Esophagus muscularis mucosa (tissue), 4 donors: ENCODE measurements at places on chromosomes 12 and 14.

- no peaks in the 10 kb centered on the region for H3K4me1 ChIP-seq
- no peak for DNase-seq
- H3K27me3 ChIP-seq = no peaks in the 10 kb centered on the region
- H3K36me3 ChIP-seq = peaks cover 30% of the 10 kb centered on the region
- no peak overlapping the region for H3K4me3 ChIP-seq
- no peak overlapping the region for H3K27ac ChIP-seq
Measured at GRCh38 chr12:132544080-132544397, 54.1 kb downstream of the FBRSL1 start.

DNA sequence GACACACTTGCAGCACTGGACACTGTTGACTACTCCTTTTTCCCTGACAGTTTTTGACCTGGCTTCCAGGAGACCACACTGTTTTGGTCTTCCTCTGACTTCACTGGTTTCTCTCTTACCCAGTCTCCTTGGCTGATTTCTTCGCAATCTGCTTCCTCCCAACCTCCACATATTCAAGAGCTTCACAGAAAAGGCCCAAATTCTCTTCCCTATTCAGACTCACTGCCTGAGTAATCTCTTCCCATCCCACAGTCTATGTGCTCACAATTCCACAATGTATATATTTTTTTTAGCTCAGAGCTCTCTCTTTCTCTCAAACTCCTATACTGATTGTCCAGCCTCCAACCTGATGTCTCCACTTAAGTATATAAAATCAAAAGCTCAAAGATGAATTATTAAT is 115.4 kb downstream of the SINHCAF start:
- H3K4me3 ChIP-seq = no peak overlapping the region
- H3K27me3 ChIP-seq = no peaks in the 10 kb centered on the region
- no peaks in the 10 kb centered on the region for H3K4me1 ChIP-seq
- peak; percentile 72 for DNase-seq
- H3K36me3 ChIP-seq = no peaks in the 10 kb centered on the region
- no peak overlapping the region for H3K27ac ChIP-seq

GRCh38 chr12:44403185-44403584 is 472.9 kb downstream of the NELL2 start:
- no peaks in the 10 kb centered on the region for H3K27me3 ChIP-seq
- H3K27ac ChIP-seq = no peak overlapping the region
- no peak for DNase-seq
- H3K4me3 ChIP-seq = no peak overlapping the region
- no peaks in the 10 kb centered on the region for H3K36me3 ChIP-seq

- no peaks in the 10 kb centered on the region for H3K4me1 ChIP-seq
- no peaks in the 10 kb centered on the region for H3K27me3 ChIP-seq
- H3K27ac ChIP-seq = no peak overlapping the region
- DNase-seq = no peak
- no peaks in the 10 kb centered on the region for H3K36me3 ChIP-seq
- H3K4me3 ChIP-seq = no peak overlapping the region
Measured at GRCh38 chr14:49505041-49505766, 81.0 kb downstream of the RPS29 start.

- H3K27me3 ChIP-seq = no peaks in the 10 kb centered on the region
- H3K4me1 ChIP-seq = no peaks in the 10 kb centered on the region
- no peak for DNase-seq
- no peak overlapping the region for H3K4me3 ChIP-seq
- H3K27ac ChIP-seq = no peak overlapping the region
Measured at GRCh38 chr12:98686603-98687002, 41.5 kb downstream of the APAF1 start.

- no peak for DNase-seq
- no peak overlapping the region for H3K4me3 ChIP-seq
- peak overlapping the region; percentile 47 for H3K27ac ChIP-seq
- no peaks in the 10 kb centered on the region for H3K36me3 ChIP-seq
Measured at GRCh38 chr12:69987579-69988091, 162.6 kb downstream of the MYRFL start.

DNA sequence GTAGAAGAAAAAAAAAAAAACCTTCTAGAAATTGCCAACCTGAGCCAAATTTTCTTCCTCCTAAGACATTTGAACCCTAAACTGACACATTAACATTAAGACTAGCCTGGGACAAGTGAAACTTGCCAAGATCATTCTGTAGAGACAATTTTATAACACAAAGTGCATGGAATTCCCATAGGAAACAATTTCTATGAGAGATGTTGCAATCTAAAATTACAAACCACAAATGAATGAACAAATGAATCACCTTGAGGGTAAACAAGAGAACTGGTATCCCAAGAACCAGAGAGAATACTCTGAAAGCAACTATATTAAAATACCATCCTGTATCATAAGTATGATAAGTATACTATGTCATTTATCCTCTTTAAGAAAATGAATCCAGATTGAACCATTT is 165.3 kb downstream of the DICER1 start:
- no peak overlapping the region for H3K4me3 ChIP-seq
- no peak for DNase-seq
- no peak overlapping the region for H3K27ac ChIP-seq
- H3K4me1 ChIP-seq = no peaks in the 10 kb centered on the region
- H3K27me3 ChIP-seq = no peaks in the 10 kb centered on the region

GRCh38 chr12:92695056-92695455 is 7.7 kb upstream of the PLEKHG7 start:
- no peak overlapping the region for H3K27ac ChIP-seq
- no peaks in the 10 kb centered on the region for H3K36me3 ChIP-seq
- no peak for DNase-seq
- no peaks in the 10 kb centered on the region for H3K27me3 ChIP-seq
- H3K4me1 ChIP-seq = no peaks in the 10 kb centered on the region

DNA sequence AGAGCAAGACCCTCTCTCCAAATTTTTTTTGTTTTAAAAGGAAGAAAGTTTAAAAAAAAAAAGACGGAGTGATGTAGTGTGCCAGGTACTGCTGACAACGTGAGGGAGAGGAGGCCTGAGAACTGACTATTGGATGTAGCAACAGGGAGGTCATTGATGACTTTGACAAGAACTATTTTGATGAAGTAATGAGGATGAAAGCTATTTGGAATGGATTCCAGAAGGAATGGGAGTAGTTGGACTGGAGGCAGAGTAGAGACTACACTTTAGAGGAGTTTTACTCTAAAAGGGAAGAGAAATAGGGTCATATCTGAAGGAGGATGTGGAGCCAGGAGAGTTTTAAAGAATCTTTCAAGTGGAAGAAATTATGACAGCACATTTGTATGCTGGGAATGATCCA is 27.8 kb upstream of the SLC38A2 start:
- H3K4me1 ChIP-seq = peaks cover 31% of the 10 kb centered on the region
- no peak for DNase-seq
- no peak overlapping the region for H3K4me3 ChIP-seq
- H3K36me3 ChIP-seq = no peaks in the 10 kb centered on the region
- no peaks in the 10 kb centered on the region for H3K27me3 ChIP-seq
- no peak overlapping the region for H3K27ac ChIP-seq

- H3K4me1 ChIP-seq = peaks cover 15% of the 10 kb centered on the region
- H3K27me3 ChIP-seq = no peaks in the 10 kb centered on the region
- no peak overlapping the region for H3K4me3 ChIP-seq
- DNase-seq = no peak
Measured at GRCh38 chr14:31337331-31337730, 83.0 kb downstream of the HEATR5A start.

DNA sequence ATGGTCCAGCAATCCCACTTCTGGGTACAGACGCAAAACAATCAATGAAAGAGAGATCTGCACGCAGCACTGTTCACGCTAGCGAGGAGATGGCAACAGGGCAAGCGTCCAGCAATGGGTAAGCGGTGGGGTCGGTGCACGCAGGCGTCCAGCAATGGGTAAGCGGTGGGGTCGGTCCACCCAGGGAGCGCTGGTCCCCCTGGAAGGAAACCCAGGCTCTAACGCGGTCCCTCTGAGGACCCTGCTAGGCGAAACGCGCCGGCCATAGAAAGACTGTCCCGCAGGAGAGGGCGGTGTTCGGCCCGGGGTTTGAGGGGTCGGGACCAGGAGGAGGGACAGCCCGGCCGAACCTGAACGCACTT is 618 bp upstream of the PGAM5 start:
- H3K27ac ChIP-seq = peak overlapping the region; percentile 79
- H3K4me1 ChIP-seq = peaks cover 29% of the 10 kb centered on the region
- peak overlapping the region; percentile 92 for H3K4me3 ChIP-seq
- H3K27me3 ChIP-seq = no peaks in the 10 kb centered on the region

DNA sequence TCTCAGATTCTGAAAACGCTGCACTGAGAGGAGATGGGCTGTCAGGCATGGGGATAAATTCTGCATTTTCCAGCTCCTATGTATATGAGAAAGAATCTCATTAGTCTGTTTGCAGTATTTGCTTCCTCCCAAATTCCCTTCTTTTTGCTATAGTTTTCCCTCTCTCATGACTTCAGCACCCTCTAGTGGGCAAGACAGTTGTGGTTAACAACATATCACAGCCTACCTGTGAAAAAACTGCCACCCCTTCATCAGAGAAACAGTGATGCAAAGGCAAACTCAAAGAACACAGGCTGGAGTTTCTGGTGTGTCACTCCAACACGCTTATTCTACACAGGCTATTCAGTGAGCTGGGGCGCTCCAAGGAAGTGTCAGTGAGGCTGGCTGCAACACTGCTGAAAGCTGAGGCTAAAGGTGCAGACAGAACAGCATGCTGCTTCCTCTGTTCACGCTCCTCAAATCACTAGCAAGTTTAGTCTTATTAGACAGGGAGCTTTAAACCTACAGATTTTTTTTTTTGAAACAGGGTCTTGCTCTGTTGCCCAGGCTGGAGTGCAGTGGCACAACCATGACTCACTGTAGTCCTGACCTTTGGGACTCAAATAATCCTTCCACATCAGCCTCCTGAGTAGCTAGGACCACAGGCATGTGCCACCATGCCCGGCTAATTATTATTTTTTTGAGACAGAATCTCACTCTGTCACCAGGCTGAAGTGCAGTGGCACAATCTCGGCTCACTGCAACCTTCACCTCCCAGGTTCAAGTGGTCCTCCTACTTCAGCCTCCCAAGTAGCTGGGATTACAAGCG is 19.3 kb downstream of the ZC2HC1C start:
- peaks cover 4% of the 10 kb centered on the region for H3K4me1 ChIP-seq
- no peak overlapping the region for H3K27ac ChIP-seq
- H3K4me3 ChIP-seq = no peak overlapping the region
- H3K36me3 ChIP-seq = peaks cover 97% of the 10 kb centered on the region

DNA sequence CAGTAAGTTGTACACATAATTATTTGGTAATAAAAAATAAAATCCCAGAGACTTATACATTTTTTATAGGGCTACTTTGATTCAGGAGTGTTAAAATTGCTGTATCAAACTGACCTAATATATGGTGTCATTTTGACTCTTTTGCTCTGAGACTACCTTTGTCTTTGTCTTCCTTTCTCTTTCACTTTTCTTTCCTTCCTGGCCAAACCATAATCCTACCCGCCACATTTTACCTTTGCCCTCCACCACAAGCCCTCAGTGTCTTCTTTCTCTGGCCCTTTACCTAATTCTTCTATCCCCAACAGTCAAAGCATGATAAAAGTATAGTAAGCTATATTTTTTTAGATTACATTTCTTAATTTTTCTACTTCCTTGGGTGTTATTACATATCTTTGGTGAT is 62.0 kb downstream of the CAND1 start:
- H3K27ac ChIP-seq = no peak overlapping the region
- H3K27me3 ChIP-seq = no peaks in the 10 kb centered on the region

- no peak for DNase-seq
- peaks cover 18% of the 10 kb centered on the region for H3K4me1 ChIP-seq
- H3K4me3 ChIP-seq = no peak overlapping the region
- H3K27me3 ChIP-seq = no peaks in the 10 kb centered on the region
- no peak overlapping the region for H3K27ac ChIP-seq
Measured at GRCh38 chr12:92109613-92110012, 36.0 kb downstream of the BTG1 start.

- no peaks in the 10 kb centered on the region for H3K36me3 ChIP-seq
- H3K4me3 ChIP-seq = no peak overlapping the region
Measured at GRCh38 chr14:94458096-94458495, 5.5 kb upstream of the SERPINA11 start.

GRCh38 chr14:71013551-71014192 is 106.4 kb downstream of the PCNX1 start:
- no peak overlapping the region for H3K4me3 ChIP-seq
- H3K4me1 ChIP-seq = no peaks in the 10 kb centered on the region
- peaks cover 12% of the 10 kb centered on the region for H3K36me3 ChIP-seq
- H3K27ac ChIP-seq = no peak overlapping the region
- no peak for DNase-seq
- no peaks in the 10 kb centered on the region for H3K27me3 ChIP-seq

DNA sequence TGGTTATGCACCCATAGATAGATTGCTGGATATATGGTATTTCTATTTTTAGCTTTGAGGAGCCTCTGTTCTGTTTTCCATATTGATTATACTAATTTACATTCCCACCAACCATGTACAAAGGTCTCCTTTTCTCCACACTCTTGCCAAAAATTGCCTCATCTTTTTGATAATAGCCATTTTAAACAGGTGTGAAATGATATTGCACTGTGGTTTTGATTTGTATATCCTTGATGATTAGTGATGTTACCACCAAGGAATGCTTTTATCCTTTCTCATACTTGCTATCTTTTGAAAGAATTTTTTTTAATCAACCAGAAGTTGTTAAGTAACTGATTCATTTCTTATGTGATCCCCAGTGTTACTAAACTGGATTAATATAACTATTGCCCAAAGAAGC is 60.0 kb downstream of the BBS10 start:
- no peak overlapping the region for H3K27ac ChIP-seq
- no peaks in the 10 kb centered on the region for H3K27me3 ChIP-seq
- no peaks in the 10 kb centered on the region for H3K4me1 ChIP-seq
- H3K36me3 ChIP-seq = no peaks in the 10 kb centered on the region

GRCh38 chr12:105640761-105641160 is 310.3 kb downstream of the C12orf75 start:
- no peaks in the 10 kb centered on the region for H3K36me3 ChIP-seq
- no peak overlapping the region for H3K4me3 ChIP-seq
- no peaks in the 10 kb centered on the region for H3K4me1 ChIP-seq
- no peak for DNase-seq

GRCh38 chr14:51521764-51522163 is 129.9 kb upstream of the FRMD6 start:
- no peak for DNase-seq
- no peaks in the 10 kb centered on the region for H3K27me3 ChIP-seq

GRCh38 chr12:51763743-51764142 is 84.8 kb downstream of the FIGNL2 start:
- H3K27ac ChIP-seq = no peak overlapping the region
- no peaks in the 10 kb centered on the region for H3K36me3 ChIP-seq
- DNase-seq = no peak
- no peaks in the 10 kb centered on the region for H3K4me1 ChIP-seq
- no peaks in the 10 kb centered on the region for H3K27me3 ChIP-seq

DNA sequence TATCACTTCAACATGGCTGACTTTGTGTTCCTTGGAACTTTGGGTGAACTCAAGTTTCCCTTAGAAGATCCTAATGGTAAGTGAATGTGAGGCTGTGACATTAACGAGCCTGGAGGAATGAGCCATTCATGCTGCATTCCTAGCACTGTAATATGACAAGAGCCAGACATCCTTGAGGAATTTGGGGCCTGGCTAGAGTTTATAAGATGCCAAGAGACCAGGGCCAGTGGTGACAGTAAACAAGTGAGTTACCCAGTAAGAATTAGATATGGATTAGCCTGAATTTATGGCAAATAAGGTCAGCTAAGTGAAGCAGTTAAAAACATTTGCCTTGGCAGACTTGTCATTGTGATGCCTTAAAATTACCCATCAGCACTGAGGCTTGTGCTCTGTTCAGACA is 232.4 kb downstream of the AKAP6 start:
- H3K36me3 ChIP-seq = no peaks in the 10 kb centered on the region
- H3K27me3 ChIP-seq = no peaks in the 10 kb centered on the region
- peaks cover 52% of the 10 kb centered on the region for H3K4me1 ChIP-seq
- DNase-seq = no peak
